ENCODE measurements at places on chromosomes 4 and X.

GRCh38 chr4:146381263-146381872, 140.4 kb downstream of the SLC10A7 start:
- no peak for DNase-seq

DNA sequence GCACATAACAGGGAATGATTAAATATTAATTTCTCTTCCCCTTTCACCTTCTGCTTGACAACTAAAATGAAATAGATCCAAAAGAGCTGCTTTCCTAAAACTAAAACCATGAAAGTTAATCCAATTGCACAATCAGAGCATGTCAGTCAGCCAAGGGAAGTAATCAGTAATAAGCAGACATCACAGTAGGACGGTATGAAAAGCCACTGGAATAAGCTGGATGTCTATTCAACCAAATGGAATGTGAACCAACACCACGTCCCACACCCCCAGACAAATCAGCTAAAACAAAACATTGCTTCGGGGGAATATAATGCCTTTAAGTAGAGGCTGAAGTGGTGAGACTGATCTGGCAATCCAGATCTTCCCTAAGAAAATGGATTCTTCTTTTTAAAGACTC, 859.4 kb upstream of the FTHL17 start:
- no peak for DNase-seq

DNA sequence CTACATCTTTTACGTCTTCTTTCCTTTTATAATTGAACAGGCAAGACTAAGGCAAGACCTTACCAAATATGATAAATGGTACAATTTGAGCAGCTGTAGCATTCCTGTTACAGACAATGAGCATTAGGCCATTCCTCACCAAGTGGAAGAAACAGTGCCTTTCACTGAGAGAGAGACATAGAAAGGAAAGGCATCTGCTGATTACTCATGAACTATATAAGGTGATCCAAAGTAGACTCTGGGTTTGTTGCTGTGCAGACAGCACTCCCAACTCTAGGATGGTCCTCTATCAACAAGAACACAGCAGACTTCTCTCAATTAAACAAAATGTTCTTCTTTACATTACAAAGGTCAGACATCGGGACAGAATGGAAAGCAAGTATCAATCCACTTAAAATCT, 91.9 kb downstream of the FAM13A start:
- no peak for DNase-seq

- DNase-seq: no peak
These were observed 129.9 kb upstream of the ADGRL3 start for GRCh38 chr4:61070269-61070668.

DNA sequence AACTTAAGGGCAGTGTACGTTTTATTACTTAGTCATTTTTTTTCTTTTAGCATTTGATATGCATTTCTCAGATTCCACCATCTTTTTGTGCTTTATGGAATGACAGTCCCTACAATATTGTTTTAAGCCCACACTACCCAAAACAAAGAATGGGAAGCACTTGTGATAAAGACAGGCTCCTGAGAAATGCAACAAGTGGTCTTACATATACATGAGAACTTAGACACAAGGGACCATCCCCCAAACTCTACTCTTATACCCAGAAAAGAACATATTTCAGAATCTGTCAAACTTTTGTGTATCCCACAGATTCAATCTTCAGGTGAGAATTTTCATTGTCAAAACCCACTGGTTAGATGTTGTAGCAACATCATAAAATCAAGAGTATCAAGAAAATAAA, 491.1 kb downstream of the AFF2 start:
- no peak for DNase-seq

DNA sequence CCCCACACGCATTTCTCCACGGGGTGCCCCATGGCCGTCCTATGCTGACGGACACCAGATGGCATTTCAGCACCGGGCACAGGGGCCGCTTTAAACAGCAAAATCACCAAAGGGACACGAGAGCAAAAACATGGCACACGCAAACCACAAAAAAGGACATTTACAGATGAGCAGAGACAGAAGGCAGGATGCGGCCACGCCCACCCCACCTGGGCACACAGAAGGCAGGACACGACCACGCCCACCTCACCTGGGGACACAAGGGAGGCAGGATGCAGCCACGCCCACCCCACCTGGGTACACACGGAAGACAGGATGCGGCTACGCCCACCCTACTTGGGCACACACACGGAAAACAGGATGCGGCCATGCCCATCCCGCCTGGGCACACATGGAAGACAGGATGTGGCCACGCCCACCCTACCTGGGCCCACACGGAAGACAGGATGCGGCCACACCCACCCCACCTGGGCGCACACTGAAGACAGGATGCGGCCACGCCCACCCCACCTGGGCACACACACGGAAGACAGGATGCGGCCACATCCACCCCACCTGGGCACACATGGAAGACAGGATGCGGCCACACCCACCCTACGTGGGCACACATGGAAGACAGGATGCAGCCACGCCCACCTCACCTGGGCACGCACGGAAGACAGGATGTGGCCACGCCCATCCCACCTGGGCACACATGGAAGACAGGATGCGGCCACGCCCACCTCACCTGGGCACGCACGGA, 69.1 kb downstream of the FAM53A start:
- DNase-seq: no peak

DNA sequence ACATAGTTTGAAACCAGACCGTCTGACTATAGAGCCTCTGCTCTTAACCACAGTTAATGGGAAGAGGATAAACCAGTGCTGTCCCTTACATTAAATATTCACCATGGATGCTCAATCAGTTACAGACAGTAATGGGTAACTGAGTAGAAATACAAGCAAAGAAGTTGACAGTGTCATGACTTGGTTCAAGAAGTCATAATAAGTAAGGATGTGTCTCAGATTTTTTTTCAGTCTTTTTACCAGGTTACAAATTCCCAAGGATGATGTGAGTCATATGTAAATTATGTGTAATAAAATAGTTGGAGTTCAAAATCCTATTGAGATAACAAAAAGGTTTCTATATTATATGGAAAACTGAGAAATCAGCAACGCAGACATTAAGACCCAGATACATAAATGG, 31.1 kb downstream of the ZCCHC4 start:
- DNase-seq: no peak

- DNase-seq: no peak
These were observed 13.3 kb upstream of the PITX2 start for GRCh38 chr4:110636171-110636679.

DNA sequence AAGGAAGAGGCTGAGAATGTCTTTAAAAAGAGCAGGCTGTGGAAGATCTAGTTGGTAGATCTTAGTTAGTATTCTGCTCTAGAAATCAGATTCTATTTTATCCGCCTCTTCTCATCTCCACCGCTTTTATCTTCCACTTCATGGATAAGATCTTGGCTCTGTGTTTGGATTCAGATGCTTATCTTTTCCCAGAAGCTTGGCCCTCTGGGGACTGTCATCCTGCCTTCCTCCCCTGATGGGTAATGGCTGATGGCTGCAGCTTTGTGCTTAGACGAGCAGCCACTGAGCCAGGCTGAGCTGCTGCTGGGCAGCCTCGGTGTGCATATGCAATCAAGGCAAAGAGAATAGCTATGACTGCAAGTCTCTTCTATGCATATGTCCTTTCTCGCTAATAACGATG, 23.5 kb downstream of the TRIML1 start:
- DNase-seq: no peak

- no peak for DNase-seq
These were observed 1.0 kb downstream of the POF1B start for GRCh38 chrX:85378461-85378860.

- no peak for DNase-seq
These were observed 44.9 kb downstream of the RTL3 start for GRCh38 chrX:78614264-78614663.

GRCh38 chr4:118985170-118986000, 96.7 kb downstream of the SYNPO2 start:
- DNase-seq: no peak

- no peak for DNase-seq
These were observed 5.6 kb upstream of the KANTR start for GRCh38 chrX:53088136-53088974.

- DNase-seq: no peak
These were observed 44.5 kb upstream of the IL2 start for GRCh38 chr4:122500852-122501501.

Data from stimulated activated CD8-positive, alpha-beta memory T cell treated with anti-CD3 and anti-CD28 coated beads, Interleukin-15, amount 100 ng/mL, for 24 hours (primary cell).